ENCODE measurements at places on chromosomes 3 and 15.

GRCh38 chr3:58688574-58688973 lies 22.0 kb upstream of the FAM3D start:
- DNase-seq: no peak

- no peak for DNase-seq
These were observed 125.3 kb upstream of the THBS1 start for GRCh38 chr15:39455471-39455991.

GRCh38 chr3:166274351-166275023 lies 437.3 kb upstream of the BCHE start:
- no peak for DNase-seq

DNA sequence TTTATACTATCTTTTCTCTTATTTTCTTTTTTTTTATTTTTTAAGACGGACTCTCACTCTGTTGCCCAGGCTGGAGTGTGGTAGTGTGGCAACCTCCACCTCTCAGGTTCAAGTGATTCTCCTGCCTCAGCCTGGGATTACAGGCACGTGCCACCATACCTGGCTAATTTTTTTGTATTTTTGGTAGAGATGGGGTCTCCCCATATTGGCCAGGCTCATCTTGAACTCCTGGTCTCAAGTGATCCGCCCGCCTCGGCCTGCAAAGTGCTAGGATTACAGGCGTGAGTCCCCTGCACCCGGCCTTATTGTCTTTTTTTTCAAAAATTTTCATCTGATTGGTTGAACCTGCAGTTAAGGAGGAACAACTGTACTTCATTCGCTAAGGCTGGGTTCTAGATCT lies 21.8 kb downstream of the ABHD2 start:
- no peak for DNase-seq

DNA sequence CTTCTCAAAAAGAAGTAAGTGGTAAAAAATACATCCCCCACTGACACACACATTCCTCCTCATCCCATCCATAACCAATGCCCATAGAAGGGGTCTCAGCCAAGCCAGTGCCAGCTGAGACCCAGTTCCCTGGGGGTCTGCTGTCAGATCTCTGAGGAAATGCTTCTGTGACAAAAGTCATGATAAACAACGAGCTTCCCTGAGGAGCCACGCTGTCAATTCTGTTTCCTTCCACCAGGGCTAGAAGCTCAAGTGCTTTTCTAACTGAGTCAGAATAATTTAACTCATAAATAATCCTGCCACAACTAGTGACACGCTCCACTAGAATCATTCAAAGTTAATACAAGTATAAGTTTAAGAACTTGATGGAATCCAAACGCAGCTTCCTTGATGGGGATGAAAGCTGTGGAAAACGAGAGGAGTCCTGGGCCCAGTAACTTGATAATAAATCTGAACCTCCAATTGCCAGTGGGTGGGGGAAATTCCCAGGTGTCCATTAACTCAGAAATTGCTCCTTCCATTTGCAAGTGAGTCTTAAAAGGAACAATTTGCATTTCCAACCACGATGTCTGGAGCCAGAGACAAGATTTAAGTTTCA lies 348.7 kb upstream of the LMCD1 start:
- DNase-seq: no peak

DNA sequence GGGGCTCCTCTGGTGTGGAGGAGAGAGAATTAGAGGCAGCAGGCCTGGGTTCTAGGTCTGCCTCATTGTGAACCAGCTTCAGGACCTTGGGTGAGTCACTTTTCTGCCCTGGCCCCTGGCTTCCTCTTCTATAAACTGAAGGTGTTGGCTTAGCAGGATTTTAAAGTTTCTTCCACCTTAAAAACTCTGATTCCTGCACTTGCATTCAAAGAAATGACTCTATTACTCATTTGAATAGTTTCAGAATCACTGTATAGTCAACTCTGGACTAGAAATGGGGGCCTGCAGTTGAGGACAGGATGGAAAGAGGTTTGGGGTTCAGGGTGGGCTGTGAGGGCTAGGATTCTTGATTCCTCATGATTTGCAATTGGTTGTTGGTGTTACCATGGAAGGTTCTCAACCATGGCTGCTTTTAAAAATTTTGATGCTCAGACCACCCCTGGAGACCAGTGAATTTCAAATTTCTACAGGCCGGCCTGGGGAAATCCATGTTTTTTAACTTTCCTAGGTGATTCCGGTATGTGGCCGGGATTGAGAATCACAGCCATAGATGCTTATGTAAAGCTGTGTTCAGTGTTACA lies 19.9 kb downstream of the SMAD3 start:
- DNase-seq: no peak
